HepG2 (cell line): ENCODE measurements at places on chromosomes 6 and 20.

- no peak for DNase-seq
Observed at GRCh38 chr6:63530182-63530581, 42.1 kb upstream of the LOC128125822 start.

GRCh38 chr6:31888276-31889258, 8.9 kb downstream of the EHMT2 start:
- no peak for DNase-seq

DNA sequence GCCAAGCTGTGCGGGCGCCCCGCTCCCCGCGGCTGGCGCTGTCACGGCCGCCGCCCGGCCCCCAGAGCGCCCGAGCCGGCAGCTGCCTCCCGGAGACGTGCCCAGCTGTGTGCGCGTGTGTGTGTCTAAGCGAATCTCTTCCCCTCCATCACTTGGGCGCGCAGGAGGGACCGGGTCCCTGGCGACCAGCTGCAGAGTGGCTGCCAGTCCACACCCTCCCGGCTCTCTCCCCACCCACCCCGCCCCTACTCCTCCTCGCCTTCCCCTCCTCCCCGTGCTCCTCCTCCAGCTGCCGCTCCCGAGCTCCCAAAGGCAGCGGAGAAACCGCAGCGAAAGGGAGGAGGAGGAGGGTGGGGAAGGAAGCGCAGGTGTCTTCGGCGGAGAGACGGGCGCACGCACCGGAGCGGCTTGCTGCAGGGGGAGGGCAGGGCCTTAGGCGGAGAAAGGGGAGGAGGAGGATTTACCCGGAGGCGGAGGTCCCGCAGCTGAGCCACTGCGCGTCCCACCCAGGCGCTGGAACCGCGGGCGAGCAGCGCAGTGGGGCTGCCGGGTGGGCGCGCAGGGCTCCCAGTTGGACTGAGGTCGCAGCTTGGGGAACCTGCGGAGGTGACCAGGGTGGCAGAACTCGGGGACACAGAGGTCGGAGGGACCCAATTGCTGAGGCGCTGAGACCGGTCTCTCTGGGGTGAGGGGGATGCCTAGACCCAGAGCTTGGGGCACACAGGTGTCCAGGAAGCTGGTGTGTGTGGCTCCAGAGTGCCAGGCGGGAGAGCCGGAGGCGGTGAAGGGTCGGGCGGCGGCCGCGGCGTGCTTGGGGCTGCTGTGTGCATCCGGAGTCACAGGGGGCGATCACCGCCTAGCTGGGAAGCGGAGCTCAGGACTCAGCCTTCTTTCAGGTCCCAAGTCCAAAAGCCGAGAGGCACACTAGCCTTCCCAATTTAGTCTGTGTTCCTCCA, at the start of gene HS3ST5:
Gene HS3ST5, minus strand, starts transcription at position 198 of the 956 bp plus-strand sequence. CDS start 280,178 bp downstream, outside the sequence.
- peak; percentile 57 for DNase-seq

GRCh38 chr6:142058551-142059290, 74.0 kb upstream of the GJE1 start:
- no peak for DNase-seq

- DNase-seq, result no peak
Observed at GRCh38 chr6:25237579-25237978, 41.6 kb upstream of the CARMIL1 start.
